Epithelial cell of prostate (primary cell): ENCODE measurements at places on chromosomes 7 and 10.
A peak's percentile ranks its signal among the peaks of the same experiment; 100 is the strongest.

GRCh38 chr7:821688-822087 lies 10.6 kb upstream of the SUN1 start:
- DNase-seq = no peak

GRCh38 chr7:101604331-101604933 lies 24.7 kb downstream of the MYL10 start:
- DNase-seq = no peak

DNA sequence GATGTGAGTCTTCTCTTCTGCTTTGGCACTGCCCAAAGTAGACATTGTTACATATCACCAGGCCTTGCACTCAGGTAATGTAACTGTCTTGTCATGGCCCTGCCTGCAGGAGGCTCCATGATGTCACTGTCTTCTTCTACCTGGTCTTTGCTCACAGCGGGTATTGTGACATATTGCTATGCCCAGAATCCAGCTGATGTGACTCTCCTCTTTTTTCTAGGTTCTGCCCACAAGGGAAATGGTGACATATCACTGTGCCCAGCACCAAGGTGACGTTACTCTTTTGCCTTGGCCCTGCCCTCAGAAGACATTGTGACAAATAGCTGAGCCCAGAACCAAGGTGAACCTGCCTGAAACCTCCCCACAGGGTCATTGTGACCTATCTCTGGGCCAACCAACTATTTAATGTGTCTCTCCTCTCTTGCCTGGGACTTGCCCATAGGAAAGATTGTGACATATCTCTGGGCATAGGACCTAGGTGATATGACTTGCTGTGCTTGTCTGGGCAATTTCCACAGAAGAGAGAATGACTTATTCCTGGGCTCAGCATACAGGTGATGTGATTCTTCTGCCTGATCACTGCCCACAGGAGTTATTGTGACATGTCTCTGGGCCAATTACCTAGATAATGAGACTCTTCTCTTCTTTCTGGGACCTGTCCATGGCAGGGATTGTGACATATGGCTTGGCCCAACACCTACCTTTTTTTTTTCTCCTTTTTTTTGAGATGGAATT lies 26.5 kb upstream of the ZNF107 start:
- no peak for DNase-seq

- no peak for DNase-seq
These were observed 260.5 kb upstream of the MKLN1 start for GRCh38 chr7:131067220-131067619.

DNA sequence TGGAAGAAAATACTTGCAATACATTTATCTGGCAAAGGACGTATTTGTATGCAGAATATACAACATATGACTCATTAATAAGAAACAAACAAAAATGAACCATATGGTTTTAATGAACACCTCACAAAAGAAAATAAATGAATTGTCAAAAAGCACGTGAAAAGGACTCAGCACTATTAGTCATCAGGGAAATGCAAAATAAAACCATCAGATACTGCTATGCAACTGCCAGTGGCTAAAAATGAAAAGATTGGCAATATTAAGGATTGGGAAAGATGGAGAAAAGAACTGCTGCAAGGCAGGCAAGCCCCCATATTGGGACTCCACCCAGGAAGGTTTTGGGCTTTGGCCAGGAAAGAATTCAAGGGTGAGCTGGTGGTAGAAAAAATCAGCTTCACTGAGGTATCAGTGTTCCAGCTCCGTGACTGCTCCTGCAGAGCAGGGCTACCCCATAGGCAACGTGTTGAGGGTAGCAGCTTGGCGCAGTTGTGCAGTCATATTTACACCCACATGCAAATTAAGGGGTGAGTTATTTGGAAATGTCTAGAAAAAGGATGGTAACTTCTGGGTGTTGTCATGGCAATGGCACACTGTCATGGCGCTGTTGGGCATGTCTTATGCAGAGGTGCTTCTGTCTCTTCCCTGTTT lies 72.7 kb downstream of the CUBN start:
- no peak for DNase-seq

GRCh38 chr7:11192506-11192905 lies 218.8 kb downstream of the PHF14 start:
- DNase-seq = no peak

DNA sequence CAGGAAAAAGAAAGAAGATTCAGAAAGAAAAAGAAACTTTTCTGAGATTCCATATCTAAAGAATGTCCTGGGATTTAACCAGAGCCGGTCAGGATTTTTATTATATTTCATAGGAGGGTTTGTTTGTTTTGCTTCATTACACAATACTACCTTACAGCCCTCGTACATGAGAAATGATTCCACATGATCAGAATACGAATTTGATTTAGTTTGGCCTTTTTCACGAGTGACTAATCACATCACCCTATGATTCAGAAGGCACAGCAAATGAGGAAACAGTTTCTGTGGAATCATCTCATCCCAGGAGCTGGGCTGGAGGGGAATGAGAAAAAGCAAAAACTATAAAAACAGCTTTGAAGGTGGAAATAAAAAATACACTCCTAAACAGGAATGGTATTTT lies 54.7 kb upstream of the VWC2 start:
- DNase-seq = peak; percentile 12

DNA sequence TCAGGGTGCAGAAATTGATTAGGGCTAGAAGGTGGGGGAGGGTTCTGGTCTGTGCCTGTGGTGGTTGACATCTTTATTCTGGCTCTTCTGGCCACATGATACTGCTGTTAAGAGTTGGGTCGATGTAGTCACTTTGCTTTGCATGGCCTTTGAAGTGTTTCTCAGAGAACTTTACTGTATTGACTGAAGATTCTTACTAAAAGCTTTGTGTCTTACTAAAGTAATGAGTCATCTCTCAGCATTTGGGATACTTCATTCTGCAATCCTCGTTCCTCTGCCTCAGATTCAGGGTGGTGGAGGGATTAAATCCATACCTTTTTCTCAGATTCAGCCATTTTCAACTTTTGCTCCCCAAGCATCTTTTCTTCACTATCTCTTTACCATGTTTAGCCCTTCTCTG lies 38.6 kb downstream of the STEAP4 start:
- DNase-seq = no peak

DNA sequence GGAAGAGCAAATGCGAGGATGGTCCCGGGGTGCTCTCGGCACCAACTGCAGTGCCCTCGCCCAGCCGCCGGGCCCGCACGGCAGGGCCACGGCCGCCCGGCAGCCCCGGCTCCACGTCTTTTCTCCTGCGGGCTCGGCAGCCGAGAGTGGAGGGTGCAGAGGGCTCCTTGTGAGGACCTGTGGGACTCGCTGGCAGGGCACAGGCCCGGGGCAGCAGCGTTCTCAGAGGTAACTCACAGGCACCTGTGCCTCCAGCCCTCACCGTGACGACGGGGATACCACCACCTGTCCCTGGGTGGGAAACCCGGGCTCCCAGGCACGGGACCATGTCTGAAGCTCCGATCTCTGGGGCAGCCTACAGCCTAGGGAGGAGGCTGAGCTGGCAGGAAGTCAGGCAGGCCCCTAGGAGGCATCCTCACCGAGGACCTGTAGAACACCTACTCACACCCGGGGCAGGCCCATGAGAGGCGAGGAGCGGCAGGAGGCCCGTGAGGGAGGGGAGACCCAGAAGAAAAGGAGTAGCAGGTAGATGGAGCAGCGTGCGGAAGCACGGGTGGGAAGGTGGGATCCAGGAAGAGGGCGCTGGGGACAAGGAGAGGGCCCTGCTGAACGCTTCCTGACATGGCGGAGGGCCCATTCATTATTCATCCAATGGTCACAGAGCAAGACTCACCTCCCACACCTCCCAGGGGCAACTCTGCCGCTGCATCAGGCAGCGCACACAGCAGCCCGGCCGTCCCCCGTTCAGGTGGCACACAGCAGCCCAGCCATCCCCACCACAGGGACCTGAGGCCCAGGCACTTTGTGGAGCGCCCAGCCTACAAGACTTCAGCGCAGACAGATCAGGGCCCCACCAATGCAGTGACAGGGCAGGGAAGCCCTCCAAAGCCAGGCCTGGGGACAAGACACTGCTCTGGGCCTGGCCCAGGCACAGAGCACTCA lies 244.9 kb downstream of the MAD1L1 start:
- DNase-seq = no peak

- DNase-seq = no peak
These were observed 52.6 kb downstream of the CACNA2D1 start for GRCh38 chr7:82390936-82391335.

GRCh38 chr7:95766657-95767056 lies 5.7 kb upstream of the DYNC1I1 start:
- DNase-seq = no peak

- no peak for DNase-seq
These were observed 912.0 kb downstream of the SORCS1 start for GRCh38 chr10:106252541-106252940.

- no peak for DNase-seq
These were observed 173.2 kb upstream of the PPP2R2D start for GRCh38 chr10:131727560-131727959.
